Activated naive CD8-positive, alpha-beta T cell treated with anti-CD3 and anti-CD28 coated beads, Interleukin-2, amount 10 ng/mL, durations not matched to agents 7 days and 5 days (primary cell): ENCODE measurements at places on chromosomes 11 and 22. TPM values are rescaled to one million over a fixed set of nuclear protein-coding genes. Genes with fewer than 3 reads are reported as not detected.

OR51G2 gene
- not detected for total RNA-seq

KRTAP5-6 gene
- total RNA-seq: not detected

MRGPRX4 gene
- not detected for total RNA-seq

DNA sequence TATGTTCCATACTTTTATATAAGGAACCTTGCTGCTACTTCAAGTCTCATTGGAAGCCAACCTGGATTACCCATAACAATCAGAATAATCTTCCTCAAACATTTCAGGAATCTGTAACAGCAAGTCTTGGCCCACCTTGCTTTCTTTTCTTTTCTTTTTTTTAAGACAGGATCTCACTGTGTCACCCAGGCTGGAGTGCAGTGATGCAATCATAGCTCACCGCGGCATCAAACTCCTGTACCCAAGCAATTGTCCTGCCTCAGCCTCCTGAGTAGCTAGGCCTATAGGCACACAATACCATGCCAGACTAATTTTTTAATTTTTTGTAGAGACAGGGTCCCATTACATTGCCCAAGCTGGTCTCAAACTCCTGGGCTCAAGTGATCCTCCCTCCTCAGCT, 29.3 kb upstream of the PRDM10 start:
- no peak overlapping the region for H3K27ac ChIP-seq
- no peaks in the 10 kb centered on the region for H3K4me1 ChIP-seq
- no peak overlapping the region for H3K4me3 ChIP-seq
- H3K36me3 ChIP-seq: no peaks in the 10 kb centered on the region

- DNase-seq: no peak
- H3K4me3 ChIP-seq: no peak overlapping the region
These were observed 23.0 kb upstream of the ME3 start for GRCh38 chr11:86695373-86695772.

- peaks cover 21% of the 10 kb centered on the region for H3K27me3 ChIP-seq
- DNase-seq: no peak
- H3K4me3 ChIP-seq: no peak overlapping the region
- H3K4me1 ChIP-seq: peaks cover 6% of the 10 kb centered on the region
- H3K36me3 ChIP-seq: peaks cover 7% of the 10 kb centered on the region
These were observed 51.4 kb downstream of the JAM3 start for GRCh38 chr11:134120143-134120850.
